ENCODE measurements at places on chromosomes 13 and 19.

- peak; percentile 15 for DNase-seq
These were observed 370.7 kb downstream of the COG6 start for GRCh38 chr13:40026174-40026585.

GRCh38 chr13:38767506-38768265 lies 80.8 kb downstream of the FREM2 start:
- DNase-seq = no peak

- no peak for DNase-seq
These were observed 27.7 kb downstream of the TMEM161A start for GRCh38 chr19:19110410-19111135.

GRCh38 chr19:1288833-1289685 lies 3.4 kb downstream of the EFNA2 start:
- DNase-seq = no peak

DNA sequence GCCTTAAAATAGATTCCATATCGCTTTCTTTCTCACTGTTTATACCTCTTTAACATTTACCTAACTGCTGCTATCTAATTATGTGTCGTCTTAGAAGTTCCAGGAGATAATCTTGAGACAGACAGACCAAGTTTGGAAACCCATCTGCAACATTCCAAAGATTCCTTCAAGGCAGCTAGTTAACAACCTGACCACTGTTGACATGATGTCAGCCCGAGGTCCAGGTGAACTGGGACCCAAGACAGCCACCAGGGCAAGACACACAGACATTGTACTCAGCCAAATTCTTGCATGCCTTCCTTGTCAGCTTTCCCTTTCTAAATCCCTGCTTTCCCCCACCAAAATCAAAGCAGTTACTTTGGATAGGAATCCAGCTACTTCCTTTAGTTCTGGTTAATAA lies 1476.5 kb upstream of the PRR20A start:
- DNase-seq = no peak

DNA sequence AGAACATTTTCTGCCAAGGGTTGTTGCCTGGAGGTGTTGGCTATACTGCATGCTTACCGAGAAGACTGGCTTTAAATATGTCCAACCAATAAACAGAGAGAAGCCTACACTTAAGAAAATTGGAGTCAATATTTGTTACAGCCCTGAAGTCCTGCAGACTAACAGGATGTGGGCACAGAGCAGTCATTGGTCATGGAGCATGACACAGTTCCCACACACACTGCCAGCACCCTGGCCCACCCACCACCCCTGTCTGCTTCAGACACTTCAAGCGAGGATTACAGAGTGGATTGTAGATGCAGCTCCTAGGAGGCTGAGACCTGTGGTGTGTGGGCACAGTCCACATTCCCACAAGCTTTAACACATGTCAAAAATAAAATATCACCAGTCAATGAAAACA lies 21.0 kb upstream of the SERP2 start:
- no peak for DNase-seq

DNA sequence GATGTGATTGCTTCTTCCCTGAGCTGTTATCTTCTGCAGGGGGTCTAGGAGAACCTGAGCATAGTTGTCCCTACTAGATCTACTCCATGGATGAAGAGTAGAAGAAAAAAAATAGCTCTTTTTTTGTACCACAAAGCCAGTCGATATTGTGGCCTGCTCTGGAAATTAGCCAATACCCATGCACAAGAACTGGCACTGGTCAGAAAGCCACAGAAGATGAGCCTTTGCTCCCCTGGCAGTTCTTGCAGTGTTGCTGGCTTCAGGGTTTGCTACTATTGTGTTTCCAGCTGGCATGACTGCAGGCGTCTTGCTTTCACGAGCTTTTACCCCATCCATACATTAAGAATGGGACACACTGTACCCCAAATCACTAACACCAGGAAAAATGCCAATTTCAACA lies 547.7 kb upstream of the KLF12 start:
- no peak for DNase-seq

GRCh38 chr19:32611161-32611560 lies 30.2 kb downstream of the PDCD5 start:
- DNase-seq = no peak

DNA sequence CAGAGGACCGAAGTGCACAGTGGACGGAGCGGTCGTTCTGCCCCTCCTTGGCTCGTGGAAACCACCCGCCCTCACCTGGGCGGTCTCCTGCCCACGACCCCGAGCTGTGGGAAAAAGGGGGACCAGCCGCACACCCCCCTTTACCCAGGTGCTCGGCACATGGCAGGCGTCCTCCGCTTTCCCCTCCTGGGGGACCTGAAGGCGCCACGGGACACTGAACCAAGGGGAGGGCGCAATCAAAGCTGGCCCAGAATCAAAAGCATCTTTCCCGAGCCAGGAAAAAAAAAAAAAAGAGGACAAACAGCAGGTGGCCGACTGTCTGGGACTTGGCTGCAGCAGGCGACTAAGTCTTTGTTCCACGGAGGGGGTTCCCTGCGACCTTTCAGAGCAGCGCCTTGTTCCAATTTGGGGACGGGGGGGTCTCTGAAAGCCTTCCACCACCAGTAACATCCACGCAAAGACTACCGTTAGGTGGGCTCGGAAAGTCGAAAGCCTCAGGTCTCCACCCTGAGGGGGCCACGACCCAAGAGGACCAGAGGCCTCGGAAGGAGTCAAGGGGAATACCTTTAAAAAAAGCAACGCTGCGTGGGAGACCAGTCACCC lies 1.1 kb downstream of the MBD3 start:
- DNase-seq = no peak

GRCh38 chr13:84931264-84931663 lies 868.0 kb downstream of the SLITRK6 start:
- DNase-seq = no peak

- no peak for DNase-seq
These were observed 62.8 kb downstream of the WDFY2 start for GRCh38 chr13:51647067-51647466.

DNA sequence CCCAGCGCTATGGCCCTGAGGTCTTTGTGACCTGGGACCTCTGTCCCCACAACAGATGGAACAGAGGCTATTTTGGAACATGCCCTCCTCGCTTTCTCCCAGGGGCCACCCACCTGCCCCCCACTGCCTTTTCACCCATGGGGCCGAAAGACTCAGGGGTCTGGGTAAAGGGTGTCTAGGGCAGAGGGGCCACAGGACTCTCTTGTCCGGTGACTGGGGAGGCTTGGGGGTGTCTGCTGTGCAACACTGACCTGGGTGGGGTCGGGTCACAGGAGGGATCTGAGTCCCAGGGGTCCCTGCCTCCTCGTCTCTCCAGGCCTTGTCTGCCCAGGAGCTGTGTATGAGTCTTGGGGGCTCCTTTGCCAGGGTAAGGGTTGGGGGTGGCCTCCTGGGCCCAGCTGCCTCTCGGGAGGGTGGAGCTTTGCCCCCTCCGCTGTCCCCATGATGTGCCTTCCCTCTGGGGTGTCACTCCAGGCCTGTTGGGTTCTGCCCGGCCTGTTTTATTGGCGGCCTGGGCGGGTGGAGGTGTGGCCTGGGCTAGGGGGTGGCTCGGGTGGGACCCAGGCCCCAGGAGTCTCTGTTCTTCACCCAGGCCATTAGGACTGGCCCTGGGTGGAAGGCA lies 2.1 kb downstream of the ARID3A start:
- DNase-seq = no peak

DNA sequence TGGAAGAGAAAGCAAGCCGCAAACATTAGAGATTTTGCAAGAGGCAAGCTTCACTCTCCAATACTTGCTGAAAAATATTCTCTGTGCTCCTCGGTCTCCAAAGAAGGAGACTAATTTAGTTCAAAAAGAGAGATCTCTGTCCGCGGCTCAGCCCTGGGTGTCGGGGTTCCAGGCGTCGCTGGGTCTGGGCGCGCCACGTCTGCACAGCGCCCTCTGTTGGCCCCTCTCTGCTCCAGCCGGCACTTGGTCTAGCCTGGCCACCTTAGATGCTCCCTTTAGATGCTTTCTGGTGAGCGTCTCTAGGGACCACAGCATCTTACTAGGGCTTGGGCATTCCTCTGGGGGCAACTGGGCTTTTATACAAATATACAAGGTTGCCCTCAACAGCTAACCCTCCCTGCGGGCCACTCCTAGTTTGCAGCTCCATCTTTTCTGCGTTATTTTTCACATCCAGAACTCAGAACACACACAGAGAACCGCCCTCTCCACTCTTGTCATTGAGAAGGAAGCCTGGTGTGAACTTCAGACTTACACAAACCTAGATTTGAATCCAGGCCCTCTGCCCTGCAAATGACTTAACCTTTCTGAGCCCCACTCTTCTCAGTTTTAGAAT lies 78.3 kb downstream of the CYSLTR2 start:
- DNase-seq = no peak

DNA sequence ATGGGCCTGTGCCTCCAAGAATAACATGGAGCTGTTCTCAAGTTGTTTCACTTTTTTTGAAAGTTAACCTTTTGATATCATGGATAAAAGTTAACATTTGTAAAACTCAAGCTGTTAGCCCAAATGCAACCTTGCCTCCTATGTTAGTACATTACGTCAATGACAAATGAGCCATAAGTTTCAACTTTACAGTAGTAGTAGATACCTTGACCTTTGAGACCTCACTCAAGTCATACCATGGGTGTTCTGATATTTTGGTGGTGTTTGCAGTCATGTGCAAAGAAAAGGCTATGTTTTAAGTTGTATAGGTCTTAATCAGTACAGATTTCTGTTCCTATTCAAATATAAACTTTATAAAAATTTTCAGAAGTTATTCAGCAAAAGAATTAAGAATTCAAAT lies 539.2 kb downstream of the GPC6 start:
- no peak for DNase-seq

DNA sequence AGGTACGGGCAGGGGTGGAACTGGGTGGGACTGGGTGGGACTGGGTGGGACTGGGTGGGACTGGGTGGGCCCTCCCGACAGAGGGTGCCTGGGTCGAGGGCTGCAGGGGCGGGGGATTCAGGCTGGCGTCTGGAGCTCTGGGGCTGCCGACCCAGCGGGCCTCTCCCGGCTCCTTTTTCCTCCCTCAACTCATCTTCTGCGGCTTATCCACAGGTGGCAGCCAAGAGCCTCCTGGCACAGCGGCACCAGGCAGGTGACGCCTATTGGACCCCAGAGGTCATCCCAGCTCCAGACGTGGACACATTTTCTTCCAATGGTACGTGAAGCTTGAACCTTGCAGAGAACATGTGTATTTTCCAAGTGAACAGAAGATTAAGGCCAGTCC lies 533 bp downstream of the ZNF544 start:
- no peak for DNase-seq

DNA sequence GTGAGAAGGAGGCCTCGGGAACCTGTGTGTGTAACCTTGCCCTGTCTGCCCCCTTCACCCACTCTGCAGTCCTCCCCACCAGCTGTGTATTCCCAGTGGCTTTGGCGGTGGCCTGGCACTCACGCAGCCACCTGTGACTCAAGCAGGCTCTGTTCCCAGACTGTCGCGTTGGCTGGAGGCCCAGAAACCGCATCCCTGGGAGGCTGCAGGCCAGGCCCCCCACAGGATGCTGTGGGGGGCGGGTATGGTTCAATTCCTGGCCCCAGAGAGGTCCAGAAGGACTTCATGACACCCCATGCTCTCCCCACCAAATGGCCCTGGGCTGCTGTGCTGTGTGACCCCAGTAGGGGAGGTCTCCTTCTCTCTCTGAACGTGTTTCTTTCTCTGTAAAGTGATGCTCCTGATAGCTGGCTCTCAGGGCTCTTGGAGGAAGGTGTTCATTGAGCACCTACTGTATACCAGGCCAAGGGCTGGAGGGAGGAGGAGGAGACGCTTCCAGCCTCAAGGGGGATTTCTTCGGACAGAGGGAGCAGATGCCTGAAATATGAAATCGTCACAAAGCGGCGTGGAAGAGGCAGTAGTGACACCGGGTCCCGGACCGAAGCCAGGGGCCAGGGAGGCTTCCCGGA lies 1.9 kb upstream of the LINGO3 start:
- no peak for DNase-seq

DNA sequence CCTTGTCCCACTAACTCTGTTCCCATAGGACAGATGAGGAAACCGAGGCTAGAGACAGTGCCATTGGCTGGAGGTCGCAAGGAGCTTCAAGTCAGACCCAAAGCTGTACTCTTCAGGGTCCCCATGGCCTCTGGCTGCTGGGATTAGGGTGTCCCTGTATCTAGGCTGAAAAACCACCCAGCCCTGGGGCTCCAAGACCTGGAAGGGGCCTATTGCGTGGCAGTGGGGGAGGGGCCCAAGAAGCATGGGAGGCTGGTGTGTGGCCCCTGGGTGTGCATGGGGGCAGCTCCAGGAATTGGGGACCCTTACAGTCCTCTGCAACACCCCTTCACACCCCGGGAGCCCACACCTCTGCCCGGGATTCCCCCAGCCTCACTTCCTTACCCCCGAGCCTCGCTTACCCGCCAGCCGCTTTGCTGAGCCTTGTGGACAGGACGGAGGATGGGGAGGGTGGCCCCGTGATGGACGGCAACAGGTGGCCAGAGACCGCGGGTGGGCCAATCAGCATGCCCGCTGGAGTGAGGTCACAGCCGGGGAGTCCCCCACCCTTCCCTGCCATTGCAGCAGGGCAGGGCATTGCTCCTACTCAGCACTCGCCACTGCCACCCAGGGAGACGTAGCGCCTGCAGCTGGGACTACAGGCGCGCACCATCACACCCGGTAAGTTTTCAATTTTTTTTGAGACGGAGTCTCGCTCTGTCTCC lies at the start of gene JSRP1:
JSRP1 (minus strand) TSS at position 436 of the 704 bp plus-strand sequence. CDS start 1,103 bp downstream, outside the sequence.
- no peak for DNase-seq

GRCh38 chr19:33622809-33623511 lies 1.2 kb downstream of the CHST8 start:
- DNase-seq = no peak

GRCh38 chr19:18768046-18768771 lies 22.9 kb downstream of the COMP start:
- DNase-seq = no peak

DNA sequence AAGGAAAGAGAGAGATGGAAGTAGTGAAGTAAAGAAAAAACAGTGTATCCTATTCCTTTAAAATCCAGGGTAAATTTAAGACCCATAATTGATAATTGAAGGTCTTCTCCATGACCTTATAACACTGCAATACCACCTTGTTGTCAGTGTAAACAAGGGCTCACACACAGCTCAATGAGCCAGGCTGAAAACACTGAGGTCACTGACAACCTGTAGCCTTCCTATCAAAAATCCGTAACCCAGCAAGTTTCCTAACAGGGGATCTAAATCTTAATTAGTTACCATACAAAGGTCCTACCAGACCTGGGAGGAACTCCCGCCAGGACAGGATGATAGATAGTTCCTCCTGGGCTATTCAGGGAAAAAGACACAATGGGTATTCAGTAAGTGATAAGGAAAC lies 1677.1 kb downstream of the OLFM4 start:
- no peak for DNase-seq

GRCh38 chr19:28443361-28443760 lies 769.6 kb downstream of the UQCRFS1 start:
- no peak for DNase-seq

- DNase-seq = peak; percentile 34
These were observed 19.4 kb downstream of the CEACAM21 start for GRCh38 chr19:41595258-41595889.

- DNase-seq = no peak
These were observed 23.7 kb upstream of the GPR18 start for GRCh38 chr13:99281811-99282263.

DNA sequence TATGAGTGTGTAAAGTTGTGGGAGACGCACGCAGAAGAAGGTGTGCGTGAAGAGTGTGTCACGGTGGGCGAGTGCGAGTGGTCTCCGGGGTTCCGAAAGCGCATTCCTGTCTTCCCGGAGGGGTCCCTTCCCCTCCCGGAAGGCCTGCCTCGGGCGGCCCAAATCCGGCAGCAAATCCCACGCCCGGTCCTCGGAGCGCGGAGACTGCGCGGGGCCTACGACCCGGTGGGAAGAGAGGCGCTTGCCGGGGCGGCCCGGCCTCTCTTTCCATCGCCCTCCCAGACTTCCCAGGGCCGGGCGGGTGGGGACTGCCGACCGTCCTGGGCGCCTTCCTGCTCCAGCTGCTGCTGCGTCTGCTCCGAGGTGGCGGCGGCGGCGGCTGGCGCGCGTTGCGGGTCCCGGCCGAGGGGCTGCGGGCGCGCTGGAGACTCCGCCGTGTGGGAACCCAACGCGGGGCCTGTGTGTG lies 2.1 kb downstream of the ZIC5 start:
- no peak for DNase-seq
